Stimulated activated CD4-positive, alpha-beta T cell treated with anti-CD3 and anti-CD28 coated beads, Interleukin-1b, Interleukin-23, amount 100 ng/mL, for 1 hour (primary cell): ENCODE measurements at places on chromosomes 5 and 9.

DNA sequence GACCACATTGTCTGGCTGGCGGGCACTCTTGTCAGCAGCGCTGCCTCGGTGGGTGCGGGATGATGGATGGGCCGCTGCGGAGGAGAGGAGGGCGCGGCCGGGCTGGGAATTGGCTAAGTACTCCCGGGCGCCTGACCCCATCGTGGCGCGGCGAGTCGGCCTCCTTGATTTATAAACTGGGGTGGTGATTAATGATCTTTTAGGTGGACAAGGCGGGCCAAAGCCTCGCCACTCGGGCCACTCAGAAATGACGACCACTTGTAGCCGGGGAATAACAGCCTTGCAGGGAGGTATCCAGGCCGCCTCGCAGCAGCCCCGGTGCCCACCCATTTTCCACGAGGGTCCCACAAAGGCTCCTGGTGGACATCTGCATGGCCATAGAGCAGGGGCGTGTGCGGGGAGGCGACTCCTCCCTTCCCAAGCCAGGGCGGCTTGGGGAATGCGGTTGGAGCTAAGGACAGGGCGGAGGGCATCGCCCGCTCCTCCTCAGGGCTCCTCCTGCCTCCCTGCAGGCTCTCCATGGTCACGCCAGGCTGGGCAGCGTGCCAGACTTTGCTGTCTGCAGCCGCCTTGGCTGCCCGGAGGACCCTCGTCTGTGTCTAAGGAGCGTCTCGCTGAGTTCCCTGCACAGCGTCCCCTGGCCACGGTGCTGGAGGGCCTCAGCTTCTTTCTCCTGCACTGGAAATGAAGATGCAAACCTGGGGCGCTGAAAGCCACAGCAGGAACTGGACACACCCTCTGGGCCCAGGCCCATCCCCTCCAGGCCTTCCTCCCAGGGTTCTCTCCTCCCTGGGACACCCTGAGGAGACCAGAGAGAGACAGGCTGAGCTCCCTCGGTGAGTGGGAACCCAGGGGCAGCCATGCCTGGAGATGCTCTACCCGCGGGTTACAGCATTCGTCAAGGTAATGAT lies 287.4 kb upstream of the IRX4 start:
- no peak for DNase-seq

GRCh38 chr5:82312373-82312856 lies 34.3 kb upstream of the RPS23 start:
- DNase-seq, result peak; percentile 1

- DNase-seq, result no peak
Observed at GRCh38 chr5:88214655-88215054, 54.0 kb downstream of the TMEM161B start.

- no peak for DNase-seq
Observed at GRCh38 chr5:74598731-74599130, 41.8 kb downstream of the ENC1 start.

- DNase-seq, result no peak
Observed at GRCh38 chr9:136587145-136587943, 41.5 kb upstream of the NOTCH1 start.

DNA sequence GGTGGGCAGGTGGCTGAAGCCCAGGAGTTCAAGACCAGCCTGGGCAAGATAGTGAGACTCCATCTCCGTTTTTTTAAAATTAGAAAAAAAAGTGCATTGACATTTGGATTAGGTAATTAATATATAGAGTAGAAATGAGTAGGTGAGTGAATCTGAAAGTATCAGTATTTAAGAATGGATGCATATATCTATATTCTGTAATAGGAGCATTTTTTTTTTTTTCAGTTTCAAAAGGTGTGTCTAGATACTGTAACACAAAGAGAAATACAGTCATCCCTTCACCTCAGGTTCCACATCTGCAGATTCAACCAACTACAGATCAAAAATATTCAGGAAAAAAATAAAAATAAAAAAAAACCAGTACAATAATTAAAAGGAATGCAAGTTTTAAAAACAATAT lies 50.8 kb downstream of the RBM27 start:
- DNase-seq, result no peak

DNA sequence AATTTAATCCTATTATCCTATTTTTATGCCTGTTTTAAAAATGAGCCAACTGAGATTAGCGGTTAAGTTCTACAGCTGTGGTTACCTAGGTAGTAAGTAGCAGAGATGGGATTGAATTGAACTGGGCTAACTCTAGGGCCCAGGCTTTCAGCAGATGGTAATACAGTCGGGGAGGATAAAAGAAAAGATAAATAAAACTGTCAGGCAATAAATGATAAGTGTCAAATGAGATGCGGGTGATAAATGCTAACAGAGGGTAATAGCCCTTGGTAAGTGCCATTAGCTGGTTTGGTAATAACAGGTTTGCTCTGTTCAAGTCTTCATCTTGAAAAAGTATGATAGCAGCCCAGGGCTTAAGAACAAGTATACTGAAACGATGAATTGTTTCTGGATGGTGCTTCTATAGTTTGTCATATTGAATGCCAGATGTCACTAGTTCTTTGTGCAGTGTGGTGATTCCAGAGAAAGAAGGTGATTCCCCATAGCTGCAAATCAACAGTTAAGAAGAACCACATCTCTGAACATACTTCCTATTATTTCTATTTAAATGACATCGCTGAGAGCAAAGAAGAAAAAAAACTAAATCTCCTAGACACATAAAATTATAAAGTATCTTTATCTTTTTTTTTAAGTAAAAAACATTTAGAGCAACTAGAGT lies 360.8 kb upstream of the PANK3 start:
- DNase-seq, result no peak

GRCh38 chr9:6413365-6414246 lies 607 bp downstream of the UHRF2 start:
- DNase-seq, result no peak

- DNase-seq, result no peak
Observed at GRCh38 chr9:129581505-129582189, 39.3 kb downstream of the C9orf50 start.

- DNase-seq, result no peak
Observed at GRCh38 chr9:131744171-131744719, 4.4 kb upstream of the RAPGEF1 start.

- no peak for DNase-seq
Observed at GRCh38 chr9:94623253-94623652, 16.1 kb downstream of the FBP1 start.

DNA sequence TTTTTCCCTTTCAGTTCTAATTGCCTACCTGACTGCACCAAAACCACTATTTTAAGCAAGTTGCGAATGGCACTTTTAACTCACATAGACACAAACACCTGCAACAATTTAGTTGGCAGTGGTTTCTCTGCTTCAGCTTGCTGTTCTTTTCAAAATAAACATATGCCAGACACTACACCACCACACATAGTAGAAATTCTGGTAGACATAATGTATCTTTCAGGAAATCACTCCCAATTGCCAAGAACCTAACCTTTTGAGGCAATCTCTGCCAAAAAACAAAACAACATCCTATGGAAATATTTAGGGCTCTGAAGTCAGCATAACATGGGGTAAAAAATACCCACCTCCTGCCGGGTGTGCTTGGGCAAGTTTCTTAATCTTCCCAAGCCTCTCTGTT lies 27.7 kb downstream of the GLIS3 start:
- DNase-seq, result no peak

DNA sequence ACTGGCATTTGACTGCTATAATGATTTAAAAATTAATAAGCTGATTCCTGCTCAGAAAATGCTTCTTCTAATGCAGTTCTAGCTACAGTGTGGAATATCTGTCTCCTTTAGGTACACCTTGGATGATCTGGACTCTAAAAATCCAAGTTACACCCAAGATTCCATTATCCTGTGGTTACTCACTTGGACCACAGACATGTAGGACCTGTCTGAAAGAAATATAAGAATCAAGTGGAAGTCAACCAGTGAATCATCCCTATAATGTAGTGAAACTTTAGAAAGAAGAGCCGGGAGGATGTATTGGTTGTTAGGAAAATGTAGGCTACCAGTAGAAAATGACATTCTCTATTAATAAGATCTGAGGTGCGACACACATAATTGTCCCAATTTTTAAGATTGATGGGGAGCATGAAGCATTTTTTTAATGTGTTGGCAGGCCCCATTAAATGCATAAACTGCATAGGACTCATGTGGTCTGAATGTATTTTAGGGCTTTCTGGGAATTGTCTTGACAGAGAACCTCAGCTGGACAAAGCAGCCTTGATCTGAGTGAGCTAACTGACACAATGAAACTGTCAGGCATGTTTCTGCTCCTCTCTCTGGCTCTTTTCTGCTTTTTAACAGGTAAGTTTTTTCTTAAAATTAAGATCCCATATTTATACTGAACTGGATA lies at the start of gene SPINK6:
Gene SPINK6, plus strand, starts transcription at position 512 of the 673 bp plus-strand sequence. Its CDS starts 55 bp downstream, at position 567.
- no peak for DNase-seq

- no peak for DNase-seq
Observed at GRCh38 chr5:126521130-126521529, 73.9 kb downstream of the ALDH7A1 start.

GRCh38 chr5:147555176-147555575 lies 45.3 kb upstream of the DPYSL3 start:
- DNase-seq, result no peak

GRCh38 chr5:76556511-76557221 lies 66.5 kb downstream of the F2RL2 start:
- no peak for DNase-seq

DNA sequence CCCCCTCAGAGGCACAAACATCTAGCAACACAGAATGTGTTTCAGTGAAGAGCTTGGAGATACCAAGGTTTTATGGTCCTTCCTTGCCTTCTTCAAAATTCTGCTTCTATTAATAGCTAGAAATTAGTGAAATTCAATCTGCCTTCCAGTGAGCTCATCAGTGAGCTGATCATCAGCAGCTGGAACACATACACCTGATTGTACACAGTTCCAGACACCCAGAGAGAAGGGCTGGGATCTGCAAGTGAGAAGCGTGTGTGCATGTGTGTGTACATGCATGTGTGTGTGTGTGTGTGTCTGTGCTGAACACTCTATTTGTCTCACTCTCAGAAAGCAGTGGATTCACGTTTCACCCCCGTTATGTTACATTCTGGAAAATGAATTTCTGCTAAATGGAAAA lies 28.5 kb downstream of the CFAP90 start:
- no peak for DNase-seq

GRCh38 chr5:77211691-77212047 lies 1.2 kb downstream of the PDE8B start:
- no peak for DNase-seq

- no peak for DNase-seq
Observed at GRCh38 chr9:89243296-89244061, 64.9 kb upstream of the SHC3 start.

GRCh38 chr5:111645303-111645838 lies 111.6 kb downstream of the NREP start:
- DNase-seq, result no peak

- DNase-seq, result no peak
Observed at GRCh38 chr9:75148561-75148960, 60.2 kb downstream of the OSTF1 start.

DNA sequence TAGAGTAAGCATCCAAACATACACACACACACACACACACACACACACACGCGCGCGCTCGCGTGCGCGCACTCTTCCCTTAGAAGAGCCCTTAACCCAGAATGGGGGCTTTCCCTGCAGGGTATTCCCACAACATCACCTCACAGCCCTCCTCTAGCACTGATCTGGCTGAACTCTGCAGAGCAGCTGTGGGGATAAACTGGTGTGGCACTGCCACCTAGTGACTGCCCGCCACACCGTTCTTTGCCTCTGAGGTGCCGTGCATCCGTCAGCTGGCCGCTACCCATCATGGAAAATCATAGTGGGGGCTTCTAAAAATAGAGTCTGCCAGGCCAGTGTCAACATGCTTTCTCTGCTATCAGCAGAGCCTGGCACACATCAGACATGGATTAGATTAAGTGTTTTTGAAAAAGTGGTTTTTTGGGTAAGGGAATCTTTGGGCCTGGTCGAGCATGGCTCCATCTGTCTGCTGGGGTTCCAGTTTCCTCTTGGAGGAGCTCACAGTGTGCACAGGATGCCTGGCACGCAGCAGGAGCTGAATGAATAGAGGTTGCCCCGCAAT lies 88.1 kb downstream of the KCNN2 start:
- DNase-seq, result no peak

DNA sequence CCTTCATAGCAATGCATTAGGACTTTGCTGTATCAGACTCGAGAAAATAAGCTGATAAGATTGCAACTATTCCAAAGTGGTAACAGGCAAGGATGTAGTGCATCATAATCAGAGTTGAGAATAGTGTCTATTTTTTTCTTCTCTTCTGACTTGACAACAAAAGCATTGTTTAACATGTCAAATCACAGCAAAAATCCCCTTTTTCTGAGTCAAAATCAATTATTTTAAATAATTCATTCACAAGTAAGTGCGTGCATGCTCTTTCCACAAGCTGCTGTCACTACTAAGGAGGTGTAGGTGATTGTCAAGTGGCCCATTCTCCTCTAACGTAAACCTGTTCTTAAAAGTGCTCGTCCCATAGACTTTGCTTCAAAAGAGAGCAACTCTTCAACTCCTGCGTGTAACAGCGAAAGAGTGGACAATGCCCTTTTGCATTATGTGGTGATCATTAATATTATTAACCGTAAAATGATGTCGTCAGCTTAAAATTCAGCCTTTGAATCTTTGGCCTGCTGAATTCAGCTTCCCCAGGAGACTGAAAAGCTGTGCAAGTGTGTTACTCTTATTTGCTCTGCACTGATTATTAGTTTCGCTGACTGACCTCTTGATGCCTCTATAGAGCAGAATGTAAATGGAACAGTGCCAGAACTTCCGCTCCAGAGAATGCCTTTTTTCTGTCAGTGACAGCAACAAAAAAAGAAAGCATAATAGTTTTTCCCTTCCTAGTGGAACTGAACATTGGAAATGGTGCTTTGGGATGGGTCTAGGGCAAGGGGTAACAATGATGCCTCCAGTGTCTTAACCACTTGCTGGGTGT lies 680.8 kb upstream of the SEMA6A start:
- no peak for DNase-seq

- DNase-seq, result no peak
Observed at GRCh38 chr5:125410537-125411070, 664.2 kb upstream of the ZNF608 start.

DNA sequence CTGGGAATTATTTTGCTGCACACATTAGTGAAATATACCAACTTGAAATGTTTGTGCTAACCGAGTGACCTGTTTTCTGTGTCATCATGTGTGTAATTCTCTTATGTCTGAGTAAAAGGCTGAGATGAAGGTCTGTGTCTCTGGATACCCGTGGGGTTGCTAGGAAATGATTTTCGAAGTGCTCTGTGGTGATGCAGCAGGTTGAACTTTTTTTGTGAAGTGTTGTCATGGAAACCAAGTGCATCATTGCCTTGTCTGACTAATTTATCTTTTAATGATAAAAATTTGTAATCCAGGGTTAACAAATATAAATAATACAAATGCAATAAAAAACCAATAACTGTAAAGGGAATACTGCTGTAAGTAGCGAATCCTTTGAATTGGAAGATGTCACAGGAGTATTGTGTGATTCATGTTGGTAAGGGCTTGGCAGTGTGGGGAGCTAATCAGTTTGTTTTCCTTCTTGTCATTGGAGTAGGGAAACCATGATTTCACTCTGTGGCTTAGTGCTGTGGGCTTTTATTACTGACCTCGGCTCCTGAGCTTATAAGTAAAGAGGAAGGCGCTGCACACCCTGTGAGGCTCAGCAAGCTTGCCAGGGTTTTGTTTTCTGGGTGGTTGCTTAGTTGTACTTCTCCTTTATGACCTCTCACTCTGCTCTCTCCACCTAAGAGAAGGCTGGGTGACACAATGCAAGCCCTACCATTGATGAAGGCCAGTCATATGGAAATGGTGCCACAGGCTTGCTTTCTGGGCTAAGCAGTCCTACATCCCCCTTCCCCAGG lies 22.3 kb downstream of the PDE8B start:
- no peak for DNase-seq

GRCh38 chr5:11076945-11077613 lies 316.0 kb upstream of the DAP start:
- no peak for DNase-seq
